ENCODE measurements at places on chromosomes 12 and 14.

DNA sequence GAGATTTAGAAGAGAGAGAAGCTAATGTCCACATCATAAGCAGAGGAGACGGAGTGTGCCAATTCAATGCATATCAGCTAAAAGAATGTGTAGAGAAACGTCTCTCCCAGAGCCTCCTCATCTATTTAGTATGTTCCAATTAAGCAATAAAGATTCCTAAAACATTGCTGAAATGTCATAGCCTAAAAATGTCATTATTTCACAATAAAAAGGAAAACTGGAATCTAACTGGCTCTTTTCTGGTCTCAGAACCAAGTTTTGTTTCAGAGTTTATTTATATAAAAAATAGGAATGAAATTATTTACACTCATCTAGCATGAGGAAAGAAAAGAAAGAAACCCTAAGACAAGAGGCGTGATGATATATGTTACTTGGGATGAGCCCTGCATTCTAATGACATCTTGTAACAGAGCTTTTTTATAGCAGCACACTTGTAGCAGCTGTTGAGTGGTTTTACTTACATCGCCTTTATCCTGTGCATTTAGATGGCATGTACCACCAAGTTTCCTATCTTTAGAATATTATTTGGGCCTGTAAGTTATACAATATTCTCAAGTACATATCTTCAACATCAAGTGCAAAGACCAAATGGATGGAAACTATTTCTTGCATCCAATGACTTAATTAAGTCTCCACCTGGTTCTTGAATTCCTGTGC is 266.3 kb upstream of the PRKD1 start:
- DNase-seq: no peak

GRCh38 chr14:101559624-101560533 is 1.4 kb upstream of the DIO3 start:
- no peak for DNase-seq

DNA sequence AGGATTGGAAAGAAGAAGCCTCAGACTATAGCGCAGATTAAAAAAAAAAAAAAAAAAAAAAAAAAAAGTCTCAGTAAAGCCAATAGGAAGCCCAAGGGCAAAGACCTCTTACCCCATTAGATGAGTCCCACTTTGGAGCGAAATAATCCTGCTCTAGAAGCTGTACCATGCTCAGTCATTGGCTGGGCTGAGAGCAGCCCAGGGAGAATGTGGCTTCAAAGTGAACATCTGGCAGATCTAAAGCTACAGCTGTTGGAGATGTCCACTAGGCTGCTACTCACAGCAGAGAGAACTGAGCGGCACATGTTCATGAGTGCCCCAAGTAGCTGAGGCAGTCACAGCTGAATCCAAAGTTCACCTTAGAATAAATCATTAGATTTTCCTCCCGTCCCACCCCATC is 560.9 kb downstream of the MED13L start:
- no peak for DNase-seq

- DNase-seq: peak; percentile 1
Measured at GRCh38 chr14:79134361-79134760, 964.2 kb downstream of the NRXN3 start.

- no peak for DNase-seq
Measured at GRCh38 chr12:71011261-71011660, 90.7 kb upstream of the PTPRR start.

DNA sequence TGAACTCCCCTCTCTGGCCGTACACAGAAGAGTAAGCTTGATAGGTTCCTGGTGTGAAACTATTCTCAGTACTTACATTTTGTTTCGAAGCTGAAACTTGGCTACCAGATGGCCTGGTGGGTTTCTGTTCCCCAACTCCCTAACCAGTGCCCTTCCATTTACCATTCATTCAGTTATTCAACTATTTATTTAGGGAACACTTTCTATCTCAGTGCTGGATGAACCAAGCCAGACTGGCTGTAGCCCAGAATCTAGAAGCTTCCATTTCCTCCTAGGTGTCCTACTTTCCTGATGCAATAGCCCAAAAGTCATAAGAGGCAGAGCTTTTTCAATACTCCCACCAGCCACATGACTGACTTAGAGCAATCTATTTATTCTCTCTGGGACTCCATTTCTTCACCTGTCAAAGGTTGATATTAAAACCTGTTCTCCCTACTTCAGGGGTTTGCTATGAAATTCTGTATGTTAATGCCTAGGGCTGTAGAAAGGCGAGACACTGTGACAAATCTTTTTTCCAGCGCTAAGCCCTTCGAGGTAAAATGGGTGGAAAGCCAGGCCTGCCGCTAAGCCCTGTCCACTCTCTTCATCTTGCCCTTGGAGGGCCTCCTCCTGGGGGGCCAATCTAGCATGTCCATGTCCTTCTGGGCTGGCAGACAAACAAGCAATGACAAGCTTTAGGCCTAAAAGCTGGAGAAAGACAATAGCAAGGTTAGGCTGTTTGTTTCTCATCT is 8.1 kb upstream of the IRF2BPL start:
- no peak for DNase-seq

GRCh38 chr12:106113042-106113441 is 25.7 kb downstream of the NUAK1 start:
- DNase-seq: no peak

GRCh38 chr12:84785281-84785680 is 127.3 kb downstream of the SLC6A15 start:
- DNase-seq: no peak

GRCh38 chr14:76022991-76023390 is 37.4 kb downstream of the IFT43 start:
- no peak for DNase-seq

GRCh38 chr12:30023186-30023585 is 239.4 kb upstream of the TMTC1 start:
- DNase-seq: no peak

- no peak for DNase-seq
Measured at GRCh38 chr14:100072783-100073346, 7.6 kb downstream of the EVL start.

DNA sequence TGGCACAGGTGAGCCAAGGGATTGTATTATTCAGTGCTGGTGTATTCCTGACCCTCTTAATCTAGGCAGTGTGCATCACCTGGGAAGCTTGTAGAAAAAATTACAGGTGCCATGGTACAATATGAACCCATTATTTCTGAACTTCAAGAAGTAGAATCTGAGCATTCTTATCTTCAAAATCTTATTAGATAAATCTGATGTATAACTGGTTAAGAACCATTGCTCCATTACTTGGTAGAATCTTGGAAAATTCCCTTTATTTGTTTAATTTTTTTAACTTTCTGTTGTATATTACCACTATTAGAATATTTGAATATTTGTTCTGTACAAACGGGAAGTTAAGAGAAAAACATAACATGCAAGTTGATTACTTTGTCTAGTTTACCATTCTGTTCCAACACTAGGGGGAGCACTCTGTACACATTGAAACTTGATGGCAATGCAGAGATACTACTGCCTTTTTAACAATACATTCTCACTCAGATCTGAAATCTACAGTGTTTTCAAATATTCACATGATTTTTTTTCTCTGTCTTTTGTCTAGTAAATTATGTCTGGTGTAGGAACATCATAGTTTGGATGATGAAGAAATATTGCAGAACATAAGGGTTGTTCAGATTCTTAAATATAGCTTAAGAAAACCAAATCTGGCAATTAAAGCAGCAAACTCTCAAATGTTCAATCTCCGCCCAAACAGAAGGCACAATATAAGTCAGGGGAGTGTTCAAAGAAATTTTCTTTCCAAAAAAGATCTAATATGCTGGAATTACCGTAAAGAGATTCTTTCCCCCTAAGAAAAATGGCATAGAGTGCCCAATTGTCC is 196.6 kb downstream of the PCNX1 start:
- no peak for DNase-seq

DNA sequence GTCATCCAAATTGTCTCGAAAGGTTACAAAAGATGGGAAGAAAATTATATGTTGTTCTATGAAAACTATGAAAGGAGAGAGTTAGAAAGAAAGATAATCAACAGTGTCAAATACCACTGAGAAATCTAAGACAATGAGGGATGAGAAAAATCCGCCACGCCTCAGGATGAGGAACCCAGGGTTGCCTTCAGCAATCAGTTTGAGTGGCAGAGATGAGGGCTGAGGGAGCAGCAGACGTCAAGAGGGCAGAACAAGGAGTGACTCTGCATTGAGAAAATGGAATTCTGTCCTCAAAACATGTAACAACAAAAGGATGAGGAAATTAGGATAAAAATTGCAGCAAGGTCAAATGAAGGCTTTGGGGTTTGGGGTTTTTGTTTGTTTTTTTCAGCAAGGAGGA is 18.3 kb upstream of the OXA1L start:
- DNase-seq: no peak

GRCh38 chr14:20587489-20588154 is at the start of gene RNASE11:
RNASE11 (minus strand) TSS chr14:20588001.
- no peak for DNase-seq

GRCh38 chr12:124762791-124763593 is 100.7 kb downstream of the SCARB1 start:
- no peak for DNase-seq

- no peak for DNase-seq
Measured at GRCh38 chr12:93741659-93742109, 64.5 kb downstream of the CRADD start.

DNA sequence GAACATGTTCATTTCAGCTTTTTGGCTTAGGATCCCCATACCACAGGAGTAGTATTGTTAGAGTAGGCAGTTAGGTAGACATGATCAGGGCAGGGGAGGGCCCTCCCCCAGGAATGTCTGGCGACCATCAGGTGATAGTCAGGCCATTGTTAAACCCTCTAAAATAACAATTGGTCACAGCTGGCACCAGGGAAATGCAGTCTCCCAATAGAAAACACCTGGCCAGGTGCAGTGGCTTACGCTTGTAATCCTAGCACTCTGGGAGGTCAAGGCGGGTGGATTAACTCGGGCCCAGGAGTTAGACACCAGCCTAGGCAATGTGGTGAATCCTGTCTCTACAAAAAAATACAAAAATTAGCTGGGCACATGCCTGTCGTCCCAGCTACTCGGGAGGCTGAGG is 187.1 kb downstream of the MON2 start:
- DNase-seq: no peak

GRCh38 chr12:62371661-62372060 is 95.0 kb upstream of the MON2 start:
- no peak for DNase-seq

DNA sequence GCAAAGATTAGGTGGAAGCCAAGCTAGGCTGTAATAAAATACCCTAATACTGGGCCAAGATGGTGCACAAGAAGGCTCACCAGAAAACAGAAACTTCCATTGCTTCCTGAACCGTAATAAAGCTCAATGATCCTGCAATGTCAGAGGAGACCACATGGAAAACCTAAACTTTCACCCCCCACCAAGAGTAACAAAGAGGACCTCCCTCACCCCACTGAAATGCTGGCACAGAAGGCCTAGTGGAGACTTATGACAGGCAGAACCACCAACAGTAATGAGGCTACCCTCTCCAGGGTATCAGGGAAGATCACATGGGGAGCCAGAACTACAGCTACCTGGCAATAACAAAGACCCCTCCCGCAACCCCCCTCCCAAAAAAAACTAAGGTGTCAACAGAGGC is 43.1 kb downstream of the CEP83 start:
- no peak for DNase-seq

- no peak for DNase-seq
Measured at GRCh38 chr12:46153268-46153872, 115.5 kb downstream of the SLC38A1 start.

- no peak for DNase-seq
Measured at GRCh38 chr14:34711169-34711568, 3.2 kb downstream of the CFL2 start.

- DNase-seq: no peak
Measured at GRCh38 chr14:33573301-33573880, 377.5 kb downstream of the EGLN3 start.

DNA sequence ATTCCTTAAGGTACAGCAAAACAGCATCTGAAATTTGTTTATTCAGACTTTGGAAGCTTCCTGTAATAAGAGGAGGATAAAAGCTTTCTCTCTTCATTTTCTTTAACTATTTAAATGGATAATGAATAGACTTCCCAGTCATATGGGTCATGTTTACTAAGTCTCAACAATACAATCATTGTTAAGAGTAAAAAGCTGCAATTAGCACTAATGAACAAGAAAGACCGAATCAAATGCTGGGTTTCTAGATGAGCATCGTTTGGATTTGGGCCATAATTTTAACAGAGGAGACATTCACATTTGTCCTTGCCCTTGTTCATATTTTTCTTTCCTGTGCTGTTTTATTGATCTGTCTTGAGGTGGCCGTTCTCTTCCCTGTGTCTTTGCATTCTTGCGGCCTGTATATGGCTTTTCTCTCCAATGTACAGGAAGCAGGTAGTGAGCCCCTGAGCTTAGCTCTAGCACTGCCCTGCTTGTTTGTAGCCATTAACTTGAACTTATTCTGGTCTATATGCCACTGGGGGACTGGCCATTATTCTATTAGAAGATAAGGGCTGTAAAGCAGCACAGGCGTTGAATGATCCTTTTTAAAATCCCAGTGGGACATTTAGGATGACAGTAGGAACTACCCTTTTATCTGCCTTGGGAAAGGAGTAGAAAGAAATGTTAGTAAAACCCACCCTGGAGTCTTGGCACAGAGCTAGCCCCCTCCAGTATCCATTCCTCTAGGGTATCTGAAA is 34.6 kb downstream of the ABHD12B start:
- DNase-seq: no peak

GRCh38 chr12:112741106-112741505 is 50.4 kb upstream of the RPH3A start:
- no peak for DNase-seq

DNA sequence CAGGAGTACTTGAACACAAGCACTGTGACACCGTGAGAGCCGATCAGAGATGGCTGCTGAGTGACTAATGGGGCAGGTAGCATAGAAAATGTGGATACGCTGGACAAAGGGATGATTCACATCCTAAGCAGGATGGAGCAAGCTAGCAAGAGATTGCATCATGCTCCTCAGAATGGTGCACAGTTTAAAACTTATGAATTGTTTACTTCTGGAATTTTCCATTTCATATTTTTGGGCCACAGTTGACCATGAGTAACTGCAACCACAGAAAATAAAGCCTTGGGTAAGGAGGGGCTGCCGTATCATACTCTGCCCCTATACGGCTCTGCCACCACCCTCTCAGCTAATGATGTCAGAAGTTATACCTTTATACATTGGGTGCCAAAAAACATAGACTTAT is 23.3 kb upstream of the MARK3 start:
- DNase-seq: no peak

GRCh38 chr14:81565441-81566290 is 32.0 kb upstream of the SEL1L start:
- DNase-seq: no peak

DNA sequence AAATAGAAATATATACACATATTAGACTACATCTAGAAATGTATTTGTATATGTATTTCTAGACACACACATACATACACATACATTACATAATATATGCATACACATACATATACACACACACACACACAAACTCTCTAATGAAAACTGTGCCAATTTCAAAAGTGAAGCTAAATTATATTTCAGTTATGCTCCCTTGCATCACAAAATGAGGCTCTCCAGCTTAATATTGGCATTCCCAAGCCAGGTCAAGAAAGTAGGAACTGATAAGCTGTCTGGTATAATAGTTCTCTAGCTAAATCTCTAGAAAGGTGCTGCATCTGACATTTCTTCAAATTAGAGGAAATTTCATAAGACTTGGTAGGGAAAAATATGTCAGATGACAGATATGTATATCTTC is 56.9 kb downstream of the GARIN6 start:
- no peak for DNase-seq

Data from anterior cingulate cortex (tissue), 58 donors.